CD4-positive, alpha-beta T cell treated with Interleukin-10 for 1 hour (primary cell): ENCODE measurements at places on chromosomes 12 and 14.
A peak's percentile ranks its signal among the peaks of the same experiment; 100 is the strongest.

- DNase-seq, result no peak
Observed at GRCh38 chr14:66045572-66046021, 440.6 kb upstream of the CCDC196 start.

GRCh38 chr14:76292561-76292960 lies 83.4 kb upstream of the ESRRB start:
- no peak for DNase-seq

DNA sequence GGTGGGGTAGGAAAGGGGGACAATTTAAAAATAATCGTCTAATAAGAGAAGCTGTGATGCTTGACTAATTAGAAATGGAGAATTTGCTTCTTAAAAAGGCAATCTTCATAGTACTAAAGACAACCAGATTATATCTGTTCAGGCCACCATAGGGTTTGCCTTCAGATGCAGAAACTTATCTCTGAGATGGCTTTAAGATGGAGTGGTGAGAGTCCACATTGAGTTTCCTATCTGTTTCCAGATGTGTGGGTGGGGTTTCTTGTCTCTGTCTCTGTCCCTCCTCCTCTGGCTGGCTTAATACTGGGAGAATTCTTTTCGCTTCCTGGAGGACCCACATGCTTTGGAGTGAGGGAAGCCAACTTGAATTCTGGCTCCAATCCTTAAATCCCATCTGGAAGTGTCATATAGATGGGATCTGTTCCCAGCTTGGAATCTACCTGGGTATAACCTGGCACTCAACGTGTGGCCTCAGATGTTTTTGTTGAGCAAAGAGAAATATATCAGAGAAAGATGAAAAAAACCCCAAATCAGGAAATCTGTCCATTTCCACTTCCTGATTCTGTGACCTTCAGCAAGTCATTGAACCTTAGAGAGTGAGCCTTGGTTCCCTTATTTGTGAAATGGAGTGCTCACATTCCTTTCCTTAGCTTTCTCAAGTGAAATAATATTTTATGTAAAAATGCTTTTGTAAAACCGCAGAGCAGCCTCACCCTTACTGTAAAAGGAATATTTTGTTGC lies 66.4 kb downstream of the CHST11 start:
- DNase-seq, result no peak

- no peak for DNase-seq
Observed at GRCh38 chr12:19236656-19237055, 107.1 kb downstream of the PLEKHA5 start.

DNA sequence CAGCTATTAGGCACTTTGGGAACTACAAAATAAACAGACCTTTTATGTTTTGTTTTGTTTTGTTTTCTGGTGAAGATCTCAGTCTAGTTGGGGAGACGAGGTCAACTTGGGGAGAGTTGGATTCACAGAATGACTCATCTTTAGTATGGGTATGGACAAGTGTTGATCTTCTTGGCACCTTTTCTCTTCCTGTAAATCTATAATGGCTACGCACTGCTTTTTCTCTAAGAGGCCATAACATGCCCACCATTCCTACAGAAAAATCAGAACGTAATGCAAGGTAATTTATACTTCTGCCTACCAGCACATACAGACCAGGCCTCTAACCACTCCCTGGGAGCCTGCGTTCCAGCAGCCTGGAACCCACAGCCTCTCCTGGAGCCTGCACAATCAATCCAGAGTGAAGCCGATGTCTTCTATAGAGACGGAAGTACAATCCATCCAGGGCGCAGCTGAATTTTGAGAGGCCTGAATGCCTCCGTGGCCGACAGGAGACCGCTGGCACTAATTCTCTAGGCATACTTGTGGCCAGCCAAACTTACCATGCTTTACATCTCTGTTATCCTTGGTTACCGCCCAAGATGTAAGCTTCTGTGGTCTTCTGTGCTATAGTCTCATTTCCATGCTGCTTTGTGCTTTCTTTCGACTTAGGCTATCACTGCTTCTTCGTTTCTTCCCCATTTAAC lies 717 bp downstream of the PPHLN1 start:
- DNase-seq, result peak; percentile 30

GRCh38 chr14:68081489-68081888 lies 261.9 kb downstream of the RAD51B start:
- DNase-seq, result no peak

GRCh38 chr14:105375635-105376057 lies 22.7 kb upstream of the TEX22 start:
- DNase-seq, result no peak

GRCh38 chr12:43293396-43293795 lies 258.6 kb downstream of the ADAMTS20 start:
- DNase-seq, result no peak

GRCh38 chr14:103121846-103122584 lies 1.2 kb upstream of the TNFAIP2 start:
- DNase-seq, result no peak

DNA sequence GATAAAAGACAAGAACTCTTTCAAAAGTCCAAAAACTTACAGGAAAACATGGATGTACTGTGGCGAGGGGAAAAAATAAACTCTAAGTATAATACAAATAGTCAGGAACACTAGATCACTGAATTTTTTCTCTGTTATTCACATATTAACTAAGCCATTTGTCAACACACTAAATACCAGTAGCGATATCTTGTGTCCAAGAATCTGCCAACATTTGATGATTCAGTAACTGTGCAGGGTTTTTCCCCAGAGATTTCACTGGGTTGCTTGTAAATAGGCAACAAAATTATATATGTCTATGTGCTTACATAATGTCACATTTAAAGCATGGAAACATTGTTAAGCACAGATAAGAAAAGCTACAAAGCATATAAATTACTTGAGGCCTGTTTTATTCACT lies 205.9 kb downstream of the KIF21A start:
- DNase-seq, result no peak

- DNase-seq, result no peak
Observed at GRCh38 chr12:118680356-118680963, 300.9 kb upstream of the SRRM4 start.

DNA sequence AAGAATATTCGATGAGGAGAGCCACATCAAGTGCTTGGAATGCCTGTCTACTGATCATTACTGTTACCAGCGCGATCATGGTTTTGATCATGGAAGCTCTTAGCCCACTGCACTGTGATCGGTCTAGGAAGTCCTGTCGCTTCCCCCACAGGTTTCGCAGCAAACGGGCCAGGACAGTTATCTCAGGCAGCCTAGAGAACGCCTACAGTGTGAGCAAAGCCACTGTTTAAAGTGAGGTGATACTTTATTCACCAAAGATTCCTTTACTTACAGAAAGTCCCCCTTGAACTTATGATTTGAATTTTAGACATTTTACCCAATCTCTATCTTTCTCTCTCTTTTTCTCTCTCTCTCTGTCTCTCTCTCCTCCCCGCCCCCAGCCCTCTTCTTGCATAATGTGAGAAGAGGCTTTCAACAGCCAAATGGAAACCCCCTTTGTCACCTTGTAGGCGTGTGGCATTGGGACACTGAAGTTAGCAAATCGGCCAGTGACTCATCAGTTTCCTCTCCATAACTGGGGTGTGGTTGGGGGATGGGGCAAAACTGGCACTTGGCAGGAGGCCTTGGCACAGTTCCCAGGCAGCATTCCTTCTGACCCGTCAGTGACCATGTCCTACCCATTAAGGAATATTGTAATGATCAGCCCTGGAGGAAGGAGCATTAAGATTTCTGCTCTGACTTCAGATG lies 214.8 kb downstream of the CHST11 start:
- peak; percentile 81 for DNase-seq

- DNase-seq, result no peak
Observed at GRCh38 chr12:106601496-106601895, 18.7 kb downstream of the RFX4 start.

DNA sequence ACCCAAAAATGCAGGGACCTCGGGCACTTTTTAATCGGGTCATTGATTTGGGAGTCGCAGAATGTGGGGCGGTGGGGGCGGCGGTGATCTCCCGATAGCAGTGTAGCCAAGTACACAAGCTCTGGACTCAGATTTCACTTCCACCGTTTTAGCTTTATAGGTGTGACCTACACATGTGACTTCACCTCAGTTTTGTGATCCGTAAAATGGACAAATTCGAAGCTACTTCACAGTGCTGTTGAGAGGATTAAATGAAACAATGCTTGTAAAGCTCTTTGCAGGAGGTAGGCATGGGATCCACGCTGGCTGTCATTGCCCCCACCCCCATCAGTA lies 478 bp downstream of the RITA1 start:
- DNase-seq, result no peak
